GM12878 (cell line): ENCODE measurements at places on chromosomes 6 and 20. TPM values are rescaled to one million over a fixed set of nuclear protein-coding genes. Genes with fewer than 3 reads are reported as not detected.

The LY6G6F gene
- total RNA-seq: not detected in 2 replicates

The SCRT2 gene
- not detected in 2 replicates for total RNA-seq

The APOBEC2 gene
- total RNA-seq: not detected in 2 replicates

The FYN gene
- 159 and 167 TPM in 2 replicates for total RNA-seq

The GSTA3 gene
- total RNA-seq: not detected in 2 replicates

The ACSS2 gene
- total RNA-seq: 28.1 and 36.5 TPM in 2 replicates

The SIGLEC1 gene
- total RNA-seq: 0.05 TPM in 1 of 2 replicates, not detected in the other

The TMEM200A gene
- total RNA-seq: 7.6 and 9.0 TPM in 2 replicates

The PEX7 gene
- 5.9 and 6.7 TPM in 2 replicates for total RNA-seq

The LINC00237 gene
- total RNA-seq: not detected in 2 replicates

The MEI4 gene
- not detected in 2 replicates for total RNA-seq

The GPR6 gene
- total RNA-seq: not detected in 2 replicates

The GGTLC1 gene
- total RNA-seq: not detected in 2 replicates

- no peak for DNase-seq
Observed at GRCh38 chr6:108944071-108944470, 95.8 kb downstream of the ARMC2 start.

GRCh38 chr6:95841560-95841959 lies 174.2 kb upstream of the FUT9 start:
- DNase-seq: no peak

- DNase-seq: no peak
Observed at GRCh38 chr6:143337201-143337949, 113.1 kb downstream of the ADAT2 start.

GRCh38 chr20:54566031-54566688 lies 90.8 kb downstream of the DOK5 start:
- DNase-seq: no peak

DNA sequence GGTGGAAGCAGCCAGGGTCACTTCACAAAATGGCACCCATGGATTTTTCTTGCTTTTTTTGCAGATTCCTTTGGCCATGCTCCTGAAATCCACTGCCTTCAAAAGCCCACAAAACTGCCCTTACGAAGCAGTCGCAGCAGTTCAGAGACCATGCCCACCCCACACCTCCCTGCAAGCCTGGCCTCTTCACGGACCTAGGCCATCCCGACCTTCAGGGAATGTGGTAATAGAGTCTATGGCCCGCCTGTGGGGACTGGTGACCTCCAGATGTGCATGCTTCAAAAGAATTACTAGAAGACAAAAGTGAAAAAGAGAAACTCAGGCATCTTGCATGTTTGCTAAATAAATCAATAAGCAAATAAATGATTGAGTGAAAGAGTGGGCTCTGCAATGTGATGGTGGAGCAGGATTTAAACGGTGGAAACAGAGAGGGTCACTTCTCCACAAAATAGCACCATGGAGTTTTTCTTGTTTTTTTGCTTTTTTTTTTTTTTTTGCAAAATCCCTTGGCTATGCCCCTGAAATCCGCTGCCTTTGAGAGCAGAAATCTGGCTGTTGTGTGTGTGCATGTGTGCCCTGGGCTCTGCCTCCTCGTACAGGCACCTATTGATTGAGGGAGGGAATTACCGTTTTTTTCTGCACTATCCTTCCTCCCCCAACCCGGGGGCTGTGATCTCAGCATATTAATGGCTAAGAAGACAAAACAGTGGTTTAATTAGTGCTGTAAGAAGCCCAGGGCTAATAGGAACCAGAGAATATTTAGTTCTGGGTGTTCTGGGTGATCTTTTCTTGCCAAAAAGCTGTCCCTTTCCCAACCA lies 107.4 kb downstream of the PXDC1 start:
- no peak for DNase-seq

DNA sequence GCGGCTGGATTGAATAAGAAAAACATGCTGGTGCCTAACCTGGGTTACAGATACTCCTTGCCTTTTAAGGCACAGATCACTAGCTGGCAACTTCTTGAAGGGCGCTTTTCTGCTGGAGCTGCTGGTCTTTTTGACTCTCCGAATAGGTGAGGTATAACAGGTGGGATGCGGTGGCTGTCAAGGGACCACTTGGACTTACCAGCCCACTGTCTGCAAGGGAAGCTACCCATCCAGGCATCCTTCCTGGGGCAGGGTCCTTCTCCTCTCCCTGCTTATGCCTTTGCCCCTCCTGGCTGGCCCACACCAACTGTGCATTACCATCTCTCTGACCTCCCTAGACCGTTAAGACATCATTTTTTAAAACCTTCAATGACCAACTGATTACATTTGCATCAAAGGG lies 57.4 kb downstream of the NPEPL1 start:
- DNase-seq: no peak

- no peak for DNase-seq
Observed at GRCh38 chr6:107292715-107293271, 166.6 kb downstream of the PDSS2 start.

DNA sequence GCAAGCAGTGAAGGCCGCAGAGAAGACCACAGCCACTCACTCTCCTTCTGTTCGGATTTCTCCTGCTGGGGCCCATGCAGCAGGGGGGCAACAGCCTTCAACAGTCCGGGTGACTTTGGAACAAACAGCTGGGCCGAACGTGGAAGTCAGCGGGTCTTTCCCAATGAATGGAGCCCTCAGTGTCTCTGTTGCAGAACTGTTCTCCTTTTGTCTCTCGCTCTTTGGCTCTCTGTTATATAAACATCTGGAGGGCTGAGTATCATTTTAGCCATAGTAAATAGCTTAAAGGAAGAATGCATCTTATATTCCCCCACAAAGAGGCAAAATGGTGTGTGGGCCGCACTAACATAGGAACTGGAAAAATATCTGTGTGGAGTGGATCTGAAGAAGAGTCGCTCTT lies 136.7 kb upstream of the RALGAPA2 start:
- no peak for DNase-seq

- no peak for DNase-seq
Observed at GRCh38 chr6:1838604-1839213, 229.0 kb downstream of the FOXC1 start.

GRCh38 chr20:13024596-13024995 lies 15.8 kb downstream of the SPTLC3 start:
- no peak for DNase-seq

DNA sequence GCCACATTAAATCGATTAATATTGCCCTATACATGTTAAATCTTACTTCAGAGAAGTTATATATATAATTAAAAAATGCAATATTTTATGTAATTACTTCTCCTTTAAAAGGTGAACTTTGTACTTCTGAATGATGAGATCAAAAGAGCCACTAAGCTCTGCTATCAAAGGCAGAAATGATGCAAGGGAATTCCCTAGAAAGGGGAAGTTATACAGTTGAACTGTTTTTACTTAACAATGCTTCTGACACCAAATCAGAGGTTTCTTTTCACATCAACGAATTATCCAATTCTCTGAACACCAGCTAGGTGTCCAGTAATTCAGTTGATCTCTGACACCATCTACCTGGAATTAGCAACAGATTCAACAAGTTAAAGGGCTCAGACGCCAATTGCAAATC lies 319.9 kb upstream of the TSHZ2 start:
- DNase-seq: no peak

DNA sequence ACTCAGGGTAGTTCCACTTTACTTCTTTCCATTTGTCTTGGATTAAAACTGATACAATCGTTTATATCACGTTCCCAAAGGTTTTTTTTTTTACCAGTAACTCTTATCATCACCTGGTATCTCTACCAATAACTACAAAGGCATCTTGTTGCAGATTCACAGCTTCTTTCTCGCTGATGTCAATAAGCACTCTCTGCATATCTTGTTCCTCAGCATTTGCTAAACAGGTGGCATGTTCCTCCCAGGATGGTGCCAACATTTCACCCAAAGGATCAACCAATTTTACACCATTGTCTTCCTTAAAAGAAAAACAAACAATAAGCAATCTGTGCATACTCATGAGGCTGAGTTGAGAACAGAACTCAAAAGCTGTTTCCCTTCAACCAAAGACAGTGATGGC lies 4.6 kb downstream of the PGM3 start:
- DNase-seq: no peak

DNA sequence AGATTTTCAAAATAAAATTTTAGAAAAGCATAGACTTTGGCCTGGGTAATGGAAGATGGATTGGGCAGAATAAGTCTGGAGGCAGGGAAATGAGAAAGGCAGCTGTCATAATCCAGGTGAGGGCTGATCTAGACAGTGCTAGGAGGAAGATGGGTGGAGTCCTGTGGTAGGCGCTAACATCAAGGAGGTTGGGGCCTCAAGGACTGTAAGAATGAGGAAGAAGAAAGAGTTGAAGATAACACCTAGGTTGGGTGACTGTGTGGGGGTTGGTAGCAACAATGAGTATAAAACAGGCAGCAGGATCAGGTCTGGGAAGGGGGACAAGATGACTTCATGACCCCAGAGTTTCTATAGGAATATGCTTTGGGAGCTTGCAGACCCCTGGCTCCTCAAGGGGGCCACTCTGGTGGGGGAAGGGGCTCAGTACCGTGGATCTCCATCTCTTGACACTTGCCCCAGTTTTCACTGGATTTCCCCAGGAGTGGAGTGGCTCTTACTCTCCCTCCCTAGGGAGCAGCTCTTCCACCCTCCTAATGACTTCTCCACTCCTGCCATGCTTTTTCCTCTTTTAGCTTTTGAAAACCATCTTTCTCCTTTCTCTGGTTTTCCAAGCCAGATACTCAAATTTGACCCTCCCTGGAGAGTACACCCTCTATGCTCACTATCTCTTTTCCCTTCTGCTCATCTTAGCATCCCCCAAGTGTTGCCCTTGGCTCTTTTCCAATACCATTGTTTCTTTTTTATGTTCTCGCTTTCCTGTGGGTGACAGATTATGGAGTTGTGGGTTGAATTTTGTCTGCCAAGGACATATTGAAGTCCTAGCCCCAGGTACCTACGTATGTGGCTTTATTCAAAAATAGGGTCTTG lies 14.8 kb downstream of the TRIM31 start:
- no peak for DNase-seq

- no peak for DNase-seq
Observed at GRCh38 chr20:58069796-58070663, 158.4 kb downstream of the ANKRD60 start.

GRCh38 chr6:107822176-107823046 lies 1.7 kb downstream of the SCML4 start:
- DNase-seq: peak; percentile 21

DNA sequence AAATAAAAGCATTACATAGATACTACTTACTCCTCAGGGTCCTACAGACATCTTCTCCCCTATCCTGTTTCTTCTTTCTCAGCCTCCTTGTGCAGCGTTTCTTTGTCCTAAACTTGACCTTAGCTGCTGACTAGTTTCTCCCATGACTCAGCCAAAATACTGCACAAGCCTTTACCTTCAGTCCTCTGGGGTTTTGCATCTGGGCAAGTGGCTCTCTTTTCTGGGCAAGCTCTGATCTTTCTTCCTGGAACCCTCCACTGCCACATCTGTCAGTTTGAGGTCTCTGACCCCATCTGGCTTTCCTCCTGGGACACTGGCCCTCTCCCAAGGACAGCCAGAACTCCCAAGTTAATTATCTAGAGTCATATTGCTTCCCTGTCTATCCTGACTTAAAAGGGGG lies 838.4 kb downstream of the DHX35 start:
- peak; percentile 26 for DNase-seq

DNA sequence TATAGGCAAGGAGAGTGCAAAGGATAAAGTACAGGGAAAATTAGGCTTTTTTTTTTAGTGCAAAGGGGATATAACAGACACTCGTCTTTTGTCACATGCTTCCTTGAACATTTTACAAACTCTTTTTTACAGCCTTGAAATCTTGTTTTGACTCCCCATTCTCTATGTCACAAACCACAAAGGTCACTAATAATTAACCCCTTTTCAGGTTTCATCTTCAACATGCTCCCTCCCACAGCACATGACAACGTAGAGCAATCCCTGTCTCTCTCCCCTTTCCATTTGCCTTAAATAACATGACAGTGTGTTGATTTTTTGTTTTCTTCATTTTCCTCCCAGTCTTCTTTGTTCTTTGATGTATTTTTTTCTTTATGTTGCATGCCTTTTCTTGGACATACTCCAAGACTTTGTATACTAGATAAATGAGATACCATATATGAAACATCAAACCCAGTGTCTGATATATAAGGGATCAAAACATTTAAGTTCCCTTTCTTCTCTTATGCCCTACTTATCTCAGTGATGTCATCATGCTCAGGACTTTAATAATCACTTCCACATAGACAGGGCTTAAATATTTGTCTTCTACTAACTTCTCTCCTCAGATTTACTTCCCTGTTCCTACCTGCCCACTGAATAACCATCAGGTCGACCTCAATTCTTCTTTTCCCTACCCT lies 378.7 kb upstream of the HSF2 start:
- peak; percentile 13 for DNase-seq

- DNase-seq: no peak
Observed at GRCh38 chr6:170150590-170150945, 140.3 kb downstream of the DLL1 start.

- no peak for DNase-seq
Observed at GRCh38 chr6:101001012-101001411, 119.9 kb upstream of the ASCC3 start.

- no peak for DNase-seq
Observed at GRCh38 chr20:49214571-49214970, 4.6 kb upstream of the DDX27 start.

GRCh38 chr6:92495242-92495641 lies 924.1 kb downstream of the EPHA7 start:
- no peak for DNase-seq

DNA sequence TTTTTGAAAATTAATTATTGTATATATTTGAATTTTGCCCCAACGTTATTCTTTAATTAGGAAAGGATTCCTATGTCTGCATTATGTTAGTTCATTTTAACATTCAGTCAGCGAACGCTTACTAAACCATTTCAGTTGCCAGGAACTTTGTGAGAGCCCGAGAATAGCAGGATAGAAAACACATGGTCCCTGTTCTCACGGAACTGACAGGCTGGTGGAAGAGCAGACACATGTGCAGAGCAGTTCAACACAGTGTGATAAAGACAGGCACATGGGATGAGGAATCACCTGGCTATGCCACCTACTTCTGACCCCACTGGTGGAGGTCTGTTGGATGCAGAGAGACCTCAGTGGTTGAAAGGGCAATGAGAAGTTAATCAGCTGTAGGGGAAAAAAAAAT lies 367.2 kb downstream of the EPM2A start:
- DNase-seq: no peak

GRCh38 chr6:29829766-29830165 lies 2.1 kb downstream of the HLA-G start:
- no peak for DNase-seq

DNA sequence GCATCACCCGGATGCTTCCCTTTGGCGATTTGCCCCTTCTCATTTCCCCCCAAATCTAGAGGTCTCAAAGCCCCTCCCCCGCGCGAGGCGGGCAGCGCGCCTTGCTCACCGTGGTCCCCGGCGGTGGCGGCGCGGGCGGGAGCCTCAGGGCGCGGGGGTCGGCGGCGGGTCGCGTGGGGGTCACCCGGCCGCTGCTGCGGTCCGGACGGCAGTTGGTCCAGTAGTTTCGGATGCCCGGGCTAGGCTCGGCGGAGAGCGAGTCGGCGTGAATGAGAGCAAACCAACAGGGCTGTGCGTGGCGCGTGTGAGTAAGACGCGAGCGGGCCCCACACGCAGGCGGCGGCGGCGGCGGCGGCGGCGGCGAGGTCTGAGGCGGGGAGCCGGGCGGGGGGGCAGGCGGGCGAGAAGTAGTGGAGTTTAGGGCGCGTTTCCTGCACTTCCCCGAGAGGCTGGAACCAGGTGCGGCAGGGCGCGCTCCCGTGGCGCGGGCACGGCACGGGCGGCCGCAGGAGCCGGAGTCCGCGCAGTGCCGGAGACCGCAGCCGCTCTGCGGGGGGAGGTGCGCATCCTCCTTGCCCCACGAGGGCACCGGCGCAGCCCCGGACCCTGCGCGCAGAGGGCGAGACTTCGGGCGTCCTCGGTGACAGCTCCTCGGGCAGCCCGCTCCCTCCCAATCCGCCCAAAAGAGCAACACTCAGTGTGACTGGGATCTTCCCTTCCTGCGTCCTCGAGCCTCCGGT lies 567 bp downstream of the HS3ST5 start:
- DNase-seq: no peak
